ENCODE measurements at places on chromosomes 4 and X.
A peak's percentile ranks its signal among the peaks of the same experiment; 100 is the strongest.

DNA sequence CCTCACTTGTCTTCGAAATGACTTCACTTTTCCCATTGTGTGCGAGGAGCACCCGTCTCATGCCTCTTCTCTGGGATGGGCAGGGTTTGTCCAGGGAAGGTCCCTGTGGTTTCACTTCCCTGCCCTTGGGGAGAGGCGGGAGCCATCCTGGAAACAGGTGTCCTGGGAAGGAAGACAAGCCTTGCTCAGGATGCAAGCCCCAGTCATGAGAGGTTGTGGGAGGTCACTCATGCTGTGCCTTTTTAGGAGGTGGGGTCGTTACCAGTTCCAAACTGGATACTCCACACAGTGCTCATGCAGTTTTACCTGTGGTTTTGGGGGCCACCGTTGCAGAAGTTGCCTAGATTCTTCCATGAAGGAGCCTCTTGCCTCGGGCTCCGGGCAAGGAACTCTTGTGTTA is 3.8 kb downstream of the RGS12 start:
- DNase-seq: peak; percentile 41

DNA sequence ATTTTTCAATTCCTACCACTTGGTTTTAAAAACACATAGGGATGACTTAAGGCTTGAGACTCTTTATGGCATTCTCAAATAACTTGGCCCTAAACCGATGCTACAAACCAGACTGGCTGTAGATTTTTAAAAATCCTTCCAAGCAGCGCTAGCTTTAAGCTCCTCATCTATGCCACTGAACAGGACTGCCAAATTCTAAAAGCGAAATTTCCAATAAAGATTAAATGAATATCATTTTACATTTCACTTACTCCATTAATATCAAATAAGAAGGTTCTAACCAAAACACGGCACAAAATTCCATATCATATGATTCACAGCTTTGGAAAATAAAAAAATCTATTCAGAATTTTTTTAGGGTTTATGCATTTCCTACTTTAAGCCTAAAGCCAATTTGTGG is 134.2 kb downstream of the FANCB start:
- no peak for DNase-seq

- DNase-seq: no peak
Measured at GRCh38 chr4:90318193-90318592, 191.0 kb downstream of the CCSER1 start.

GRCh38 chrX:116449156-116449555 is 12.8 kb downstream of the SLC6A14 start:
- no peak for DNase-seq

DNA sequence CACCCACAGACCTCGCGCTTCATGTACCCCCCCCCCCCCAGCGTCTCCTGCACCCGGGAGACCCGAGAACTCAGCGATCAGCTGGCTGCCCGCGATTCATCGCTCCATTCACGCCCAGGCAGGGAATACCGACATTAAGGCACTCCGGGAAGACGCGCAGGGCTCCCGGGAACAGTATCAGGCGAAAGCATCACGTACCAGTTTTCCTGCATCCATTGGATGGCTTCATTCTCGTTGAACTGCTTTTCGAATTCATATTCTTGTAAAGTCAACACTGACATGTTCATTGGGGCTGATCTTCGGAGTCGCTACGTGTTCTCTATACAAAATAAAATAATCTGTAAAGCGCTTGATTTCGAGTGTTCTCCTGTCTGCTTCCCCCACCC is 373 bp downstream of the ELOVL6 start:
- peak; percentile 60 for DNase-seq

GRCh38 chrX:119706616-119707015 is 13.6 kb upstream of the SEPTIN6 start:
- DNase-seq: no peak

GRCh38 chr4:4470208-4470607 is 71.6 kb downstream of the STX18 start:
- DNase-seq: no peak

GRCh38 chrX:107659286-107659685 is 31.0 kb downstream of the PRPS1 start:
- no peak for DNase-seq

- DNase-seq: no peak
Measured at GRCh38 chrX:42869659-42870476, 91.9 kb upstream of the PPP1R2C start.

DNA sequence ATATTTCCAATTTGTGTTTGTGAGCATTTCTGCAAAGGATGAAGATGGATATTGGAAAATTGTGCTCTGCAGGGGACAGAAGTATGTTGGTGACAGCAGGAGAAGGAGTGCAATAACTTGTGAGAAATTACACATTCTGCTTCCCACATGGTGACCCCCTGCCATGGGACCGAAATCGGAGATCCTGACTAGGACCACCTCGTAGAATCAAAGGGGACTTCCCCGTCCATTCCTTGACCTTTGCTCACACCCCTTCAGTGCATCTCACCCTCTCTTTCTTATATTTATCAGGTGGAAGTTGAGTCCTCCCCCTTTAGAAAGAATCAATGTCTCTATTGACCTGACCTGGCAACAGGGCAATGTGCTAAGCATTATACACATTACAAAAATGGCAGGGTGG is 118.9 kb upstream of the GPC4 start:
- no peak for DNase-seq

- DNase-seq: no peak
Measured at GRCh38 chr4:152643153-152644035, 36.4 kb downstream of the TMEM154 start.

GRCh38 chr4:6804082-6804752 is 21.7 kb downstream of the KIAA0232 start:
- no peak for DNase-seq

DNA sequence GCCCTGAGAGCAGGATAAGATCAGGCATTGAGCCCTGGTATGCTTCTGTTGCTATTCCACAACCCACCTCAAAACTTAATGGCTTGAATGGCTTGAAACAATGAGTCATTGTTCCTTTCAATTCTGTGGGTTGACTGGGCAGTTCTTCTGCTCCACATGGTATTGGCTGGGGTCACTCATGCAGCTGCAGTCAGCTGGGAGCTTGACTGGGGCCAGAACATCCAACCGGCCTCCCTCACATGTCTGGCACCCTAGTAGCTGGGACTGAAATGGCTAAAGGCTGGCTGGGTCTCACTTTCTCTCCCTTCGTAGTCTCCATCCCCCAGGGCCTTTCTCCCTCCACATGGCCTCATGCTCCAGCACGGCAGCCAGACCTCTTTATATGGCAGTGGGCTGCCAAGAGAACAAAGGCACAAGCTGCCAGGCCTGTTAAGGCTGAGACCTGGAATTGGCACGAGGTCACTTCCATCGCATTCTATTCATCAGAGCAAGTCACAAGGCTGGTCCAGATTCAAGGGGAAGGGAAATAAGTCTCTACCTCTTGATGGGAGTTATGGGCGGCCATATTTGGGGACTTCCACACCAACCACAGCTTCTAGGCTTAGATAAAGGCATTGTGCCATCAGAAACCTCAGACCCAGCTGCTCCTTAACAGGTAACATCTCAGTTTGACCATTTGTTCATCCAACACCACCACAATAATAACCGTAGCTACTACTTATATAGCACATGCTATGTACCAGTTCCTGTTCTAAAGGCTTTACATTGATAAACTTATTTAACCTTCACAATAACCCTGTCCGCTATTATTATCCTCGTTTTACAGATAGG is 159.7 kb upstream of the ATP6AP2 start:
- DNase-seq: peak; percentile 93

GRCh38 chrX:118353081-118353850 is 7.4 kb downstream of the WDR44 start:
- no peak for DNase-seq

- no peak for DNase-seq
Measured at GRCh38 chr4:84710548-84710947, 127.6 kb downstream of the CDS1 start.

DNA sequence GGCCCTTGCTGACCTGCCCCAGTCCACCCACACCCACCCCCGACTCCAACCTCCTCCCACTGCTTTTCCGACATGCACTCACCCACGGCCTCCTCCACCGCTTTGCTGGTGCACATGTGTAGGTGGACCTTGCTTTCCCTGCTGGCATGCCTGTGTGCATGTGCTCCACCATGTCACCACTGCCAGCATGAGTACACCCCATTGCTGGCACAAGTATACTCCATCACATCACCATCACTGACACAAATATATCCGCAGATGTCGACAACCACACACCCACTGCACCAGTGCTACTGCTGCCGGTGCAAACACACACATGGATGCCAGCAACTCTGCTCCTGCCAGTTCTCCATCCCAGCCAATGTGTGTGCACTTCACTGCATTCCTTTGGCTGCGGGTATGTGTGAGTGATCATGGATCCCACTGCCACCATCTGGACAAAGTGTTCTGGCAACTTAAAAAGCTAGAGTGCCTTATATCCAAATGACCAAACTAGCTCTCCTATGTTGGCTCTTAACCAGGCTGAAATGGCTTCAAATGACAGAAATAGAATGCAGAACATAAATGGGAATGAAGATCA is 1072.3 kb downstream of the RAPGEF2 start:
- DNase-seq: peak; percentile 51

DNA sequence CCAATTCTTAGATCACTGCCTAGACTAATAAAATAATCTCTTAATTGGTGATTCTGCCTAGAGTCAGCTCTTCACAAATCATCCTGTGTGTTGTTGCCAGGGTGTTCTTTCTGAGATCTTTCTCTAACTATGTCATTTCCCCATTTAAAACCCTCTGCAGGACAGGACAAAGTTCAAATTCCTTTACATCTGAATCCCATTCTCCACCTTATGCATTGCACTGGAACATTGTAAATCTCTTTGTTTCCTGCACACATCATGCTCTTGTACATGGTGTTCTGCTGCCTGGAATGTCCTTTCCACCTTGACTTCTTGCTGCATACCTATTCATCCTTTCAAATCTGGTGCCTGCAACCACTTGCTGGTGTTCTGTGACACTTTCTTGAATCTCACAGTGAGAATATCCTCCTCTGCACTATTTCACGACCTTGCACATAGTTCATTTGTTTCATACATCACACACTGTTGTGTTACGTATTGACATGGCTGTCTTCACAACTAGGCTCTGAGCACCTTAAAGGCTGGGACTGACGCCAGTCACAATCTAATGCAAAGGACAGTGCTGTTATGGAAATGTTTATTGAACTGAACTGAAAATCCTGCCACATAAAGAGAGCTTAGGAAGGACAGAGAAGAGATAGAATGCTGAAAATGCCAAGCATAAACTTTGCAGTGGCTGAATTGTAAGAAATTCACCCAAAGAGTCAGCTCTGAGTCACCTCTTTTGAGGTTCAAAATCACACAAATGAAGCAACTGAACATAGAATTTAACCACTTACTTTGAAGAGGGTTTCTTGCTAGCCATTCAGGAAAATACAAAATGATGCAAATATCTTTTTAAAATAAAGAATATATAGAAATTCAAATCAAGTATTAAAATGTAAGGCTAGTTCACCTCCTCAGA is 26.4 kb upstream of the SMIM14 start:
- DNase-seq: no peak

DNA sequence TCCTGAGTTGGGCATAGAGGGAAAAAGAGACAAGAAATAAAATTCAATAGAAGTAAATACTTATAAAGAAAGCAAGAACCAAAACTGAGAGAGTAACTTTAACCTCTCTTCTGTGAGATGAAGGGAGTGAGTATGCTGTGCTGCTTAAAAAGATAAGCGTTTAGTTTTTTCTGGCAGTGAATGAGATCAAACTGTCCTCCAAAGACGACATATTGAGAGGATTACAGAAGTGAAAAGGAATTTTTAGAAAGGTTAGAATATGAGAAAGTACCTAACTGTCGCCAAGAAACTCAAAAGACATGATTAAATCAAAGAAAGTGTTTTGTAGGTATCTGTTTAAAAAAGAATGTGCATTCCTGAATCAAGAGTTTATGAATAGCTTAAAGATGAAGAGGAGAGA is 16.0 kb downstream of the GAB1 start:
- no peak for DNase-seq

DNA sequence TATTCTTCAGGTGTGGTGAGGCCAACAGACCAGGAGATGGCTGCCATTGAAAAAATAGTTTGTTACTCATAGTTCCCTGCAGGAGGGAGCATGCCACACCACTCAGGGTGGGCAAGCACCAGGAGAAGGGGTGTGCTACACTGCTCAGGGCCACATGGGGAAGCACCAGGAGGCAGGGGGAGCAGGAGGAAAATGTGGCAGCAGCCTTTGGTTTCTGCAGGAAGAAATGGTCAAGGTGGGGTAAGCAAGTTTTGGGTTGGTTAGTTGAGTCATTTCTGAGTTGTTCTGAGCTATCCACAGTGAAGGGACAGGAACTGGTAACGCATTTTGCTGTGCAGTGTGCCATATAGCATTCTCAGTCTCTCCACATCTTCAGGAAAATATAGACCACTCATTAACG is 23.8 kb downstream of the FGFBP1 start:
- no peak for DNase-seq

DNA sequence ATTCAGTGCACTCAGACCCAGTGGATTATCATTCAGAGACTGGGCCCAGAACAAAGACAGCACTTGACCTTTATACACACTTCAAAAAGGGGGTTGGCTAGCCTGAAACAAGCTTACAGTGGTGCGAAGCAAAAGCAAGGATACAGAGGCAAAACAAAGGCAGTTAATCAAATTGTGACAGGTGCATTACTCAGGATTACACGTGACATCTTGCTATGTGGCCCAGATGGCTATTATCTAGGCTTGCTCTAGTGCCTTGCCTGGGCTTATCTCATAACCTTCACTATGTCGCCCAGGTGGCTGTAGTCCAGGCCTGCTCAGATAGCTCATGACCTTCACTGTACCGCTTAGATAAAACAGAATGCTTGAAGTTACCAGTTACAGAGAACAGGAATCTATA is 1092.1 kb upstream of the PRKX start:
- DNase-seq: no peak

DNA sequence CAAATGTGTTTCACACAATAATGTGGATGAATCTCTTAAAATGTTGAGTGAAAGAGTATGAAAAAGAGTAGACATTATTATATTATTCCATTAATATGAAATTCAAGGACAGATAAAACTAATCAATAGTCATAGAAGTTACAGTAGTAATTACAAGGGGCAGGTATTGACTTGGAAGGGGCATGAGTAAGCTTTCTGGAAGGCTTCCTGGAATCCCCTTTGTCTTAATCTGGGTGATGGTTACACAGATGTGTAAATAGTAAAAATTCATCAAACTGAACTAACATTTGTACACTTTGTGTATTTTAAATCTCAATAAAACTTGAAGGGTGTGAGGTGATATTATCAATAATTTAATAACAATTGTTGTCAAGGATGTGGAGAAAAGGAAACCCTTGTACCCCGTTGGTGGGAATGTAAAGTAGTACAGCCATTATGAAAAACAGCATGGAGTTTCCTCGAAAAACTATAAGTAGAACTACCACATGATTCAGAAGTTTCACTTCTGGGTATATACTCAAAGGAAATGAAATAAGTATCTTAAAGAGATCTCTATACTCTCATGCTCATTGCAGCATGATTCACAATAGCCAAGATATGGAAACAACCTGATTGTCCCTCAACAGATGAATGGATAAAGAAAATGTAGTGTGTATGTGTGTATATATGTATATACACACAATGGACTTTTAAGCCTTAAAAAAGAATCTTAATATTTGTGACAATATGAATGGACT is 96.9 kb upstream of the MID1IP1 start:
- no peak for DNase-seq

- DNase-seq: no peak
Measured at GRCh38 chr4:4726051-4726450, 133.4 kb upstream of the MSX1 start.

All from islet precursor cell (in vitro differentiated cells).